ENCODE measurements at places on chromosomes 2 and 18.

DNA sequence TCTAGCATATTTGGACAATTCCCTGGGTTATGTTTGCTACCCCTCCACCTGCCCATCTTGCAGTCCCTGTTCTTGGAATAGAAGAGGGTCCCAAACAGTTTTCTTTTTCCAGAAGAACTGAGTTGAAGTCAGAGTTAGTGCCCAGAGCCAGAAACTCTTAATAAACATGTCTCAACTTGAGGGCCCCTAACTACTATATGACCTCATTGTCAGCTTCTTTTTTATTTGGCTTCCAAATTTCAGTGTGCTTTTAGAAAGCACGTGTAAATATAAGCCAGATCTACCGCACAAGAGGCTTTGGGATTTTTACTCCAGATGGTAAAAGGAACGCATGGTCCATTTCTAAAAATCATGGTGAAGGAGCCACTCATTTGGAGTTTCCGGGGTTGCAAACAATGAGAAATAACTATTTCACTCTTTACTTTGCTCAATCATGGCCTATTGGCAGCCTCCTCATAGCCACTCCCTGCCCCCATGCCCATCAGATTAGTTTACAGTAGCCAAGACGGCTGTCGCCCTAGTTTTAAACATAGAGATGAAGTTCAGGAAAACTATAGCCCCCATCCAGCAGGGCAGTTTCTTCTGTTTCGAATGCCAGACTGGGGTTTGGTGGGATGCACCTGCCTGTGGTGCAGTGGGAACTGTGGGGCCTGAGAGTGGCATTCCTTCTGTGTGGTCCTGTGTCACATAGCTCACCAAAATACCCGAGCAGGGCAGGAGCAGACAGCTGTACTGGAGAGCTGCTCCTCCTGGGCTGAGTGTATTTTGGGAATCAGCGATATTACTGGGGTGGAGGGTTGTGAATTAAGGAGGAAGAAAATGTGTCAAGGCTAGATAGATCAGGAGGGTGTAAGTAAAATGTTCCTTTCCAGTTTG, 1.7 kb downstream of the MAPRE3 start:
- DNase-seq, result no peak

DNA sequence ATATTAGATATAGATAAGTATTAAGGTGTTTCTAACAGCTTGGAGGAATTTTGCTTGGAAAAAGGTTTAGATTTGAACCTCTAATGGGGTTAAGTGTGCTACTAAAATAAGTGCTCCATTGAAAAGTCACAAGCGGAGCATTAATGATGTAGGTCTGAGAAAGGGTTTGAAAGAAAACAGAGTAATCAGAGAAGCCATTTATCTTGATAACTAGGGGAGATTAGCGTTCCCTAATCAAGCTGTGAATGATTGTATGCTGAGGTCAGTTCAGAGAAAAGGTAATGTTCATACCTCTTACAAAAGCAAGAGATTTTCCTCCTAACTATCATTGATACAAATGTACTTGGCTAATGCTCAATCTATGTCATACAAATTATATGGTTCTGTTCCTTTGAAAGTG, 1.5 kb downstream of the ARHGAP25 start:
- no peak for DNase-seq

DNA sequence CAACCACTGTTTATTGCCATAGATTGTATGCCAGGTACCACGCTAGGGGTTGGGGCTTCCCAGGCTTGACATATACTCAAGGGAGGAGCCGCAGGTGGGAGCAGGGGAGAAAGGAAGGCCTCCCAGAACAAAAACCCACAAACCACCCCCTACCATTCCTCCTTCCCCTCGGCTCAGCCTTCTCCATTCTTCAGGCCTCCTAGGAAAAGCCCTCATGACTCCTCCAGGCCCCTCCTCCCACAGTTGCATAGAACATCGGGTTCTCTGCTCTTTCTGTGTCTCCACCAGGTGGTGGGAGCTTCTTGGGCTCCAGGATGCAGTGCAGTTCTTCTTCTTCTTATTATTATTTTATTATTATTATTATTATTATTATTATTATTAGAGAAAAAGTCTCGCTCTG, 80.3 kb downstream of the ZFP36L2 start:
- no peak for DNase-seq

DNA sequence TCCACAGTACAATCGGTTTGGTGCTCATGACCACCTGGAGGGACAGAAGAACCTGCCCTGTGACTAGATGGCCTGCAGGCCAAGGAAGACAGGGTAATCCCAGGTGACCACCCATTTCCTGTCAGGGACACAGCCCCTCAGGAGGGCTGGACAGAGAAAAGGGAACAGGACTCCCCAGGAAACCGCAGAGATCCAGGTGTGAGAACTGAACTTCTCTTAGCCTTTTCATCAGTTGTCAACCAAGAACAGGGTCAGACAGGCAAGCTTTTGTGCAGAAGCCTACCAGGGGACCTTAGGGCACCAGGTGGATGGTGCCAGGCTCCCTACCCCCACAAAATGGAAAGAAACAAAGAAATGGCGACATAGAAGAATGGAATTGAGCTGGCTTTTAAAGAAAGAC, 132.3 kb downstream of the HDAC4 start:
- no peak for DNase-seq

DNA sequence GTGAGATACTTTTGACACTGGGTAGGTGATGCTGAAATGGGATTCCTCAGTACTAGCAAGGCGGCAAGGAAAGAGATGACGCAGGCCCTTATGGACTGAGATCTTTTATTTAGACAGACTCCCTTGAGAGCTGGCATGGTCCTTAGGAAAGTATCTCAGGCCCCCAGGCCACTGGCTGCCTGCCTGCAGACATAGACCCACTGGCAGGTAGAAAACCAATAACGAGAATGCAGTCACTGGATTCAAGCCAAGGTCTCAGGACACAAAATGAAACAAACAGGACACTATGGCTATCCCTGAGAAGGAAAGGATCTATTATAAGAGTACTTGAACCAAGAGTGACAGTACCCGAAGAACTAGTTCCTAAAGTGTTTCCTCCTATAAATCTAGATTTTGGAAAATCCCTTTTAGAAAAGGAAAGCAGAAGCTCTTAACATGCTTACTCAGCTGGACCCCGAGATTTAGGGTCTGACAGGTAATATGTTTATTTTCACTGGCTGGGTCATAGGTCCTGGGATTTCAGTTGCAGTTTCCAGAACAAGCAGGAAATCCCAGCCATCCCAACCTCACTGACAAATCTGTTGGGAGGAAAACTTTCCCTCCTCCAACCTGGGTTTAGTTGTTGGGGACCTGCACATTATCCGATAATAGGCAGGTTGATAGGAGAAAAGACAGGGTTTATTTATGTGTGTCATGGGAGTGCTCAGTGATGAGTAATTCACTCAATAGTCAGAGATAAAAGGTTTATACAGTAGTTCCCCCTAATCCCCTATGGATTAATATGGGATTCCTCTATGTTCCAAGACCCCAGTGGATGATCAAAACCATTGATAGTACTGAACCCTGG, 44.5 kb downstream of the COMMD1 start:
- no peak for DNase-seq

Data from AG09309 (cell line).